GM23338 (cell line): ENCODE measurements at places on chromosomes 6 and 20. TPM values are rescaled to one million over a fixed set of nuclear protein-coding genes. Genes with fewer than 3 reads are reported as not detected.

DNA sequence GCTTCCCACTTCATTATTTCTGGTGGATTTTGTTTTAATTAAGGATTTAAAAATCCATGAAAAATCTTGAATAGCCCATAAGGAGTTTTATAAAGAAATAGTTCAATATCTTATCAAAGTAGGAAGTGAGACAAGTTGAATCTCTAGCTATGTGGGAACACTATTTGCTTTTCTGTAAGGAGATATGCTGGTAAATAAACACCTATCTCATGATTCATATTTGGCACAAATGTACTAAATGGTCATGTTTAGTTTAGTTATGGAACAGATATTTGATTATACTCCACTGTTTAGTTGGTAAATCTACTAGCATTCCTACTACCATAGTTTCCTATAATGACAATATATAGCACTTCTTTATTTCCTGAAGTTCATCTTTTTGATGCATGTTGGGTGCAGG, 239.9 kb upstream of the CEP162 start:
- DNase-seq, result no peak

DNA sequence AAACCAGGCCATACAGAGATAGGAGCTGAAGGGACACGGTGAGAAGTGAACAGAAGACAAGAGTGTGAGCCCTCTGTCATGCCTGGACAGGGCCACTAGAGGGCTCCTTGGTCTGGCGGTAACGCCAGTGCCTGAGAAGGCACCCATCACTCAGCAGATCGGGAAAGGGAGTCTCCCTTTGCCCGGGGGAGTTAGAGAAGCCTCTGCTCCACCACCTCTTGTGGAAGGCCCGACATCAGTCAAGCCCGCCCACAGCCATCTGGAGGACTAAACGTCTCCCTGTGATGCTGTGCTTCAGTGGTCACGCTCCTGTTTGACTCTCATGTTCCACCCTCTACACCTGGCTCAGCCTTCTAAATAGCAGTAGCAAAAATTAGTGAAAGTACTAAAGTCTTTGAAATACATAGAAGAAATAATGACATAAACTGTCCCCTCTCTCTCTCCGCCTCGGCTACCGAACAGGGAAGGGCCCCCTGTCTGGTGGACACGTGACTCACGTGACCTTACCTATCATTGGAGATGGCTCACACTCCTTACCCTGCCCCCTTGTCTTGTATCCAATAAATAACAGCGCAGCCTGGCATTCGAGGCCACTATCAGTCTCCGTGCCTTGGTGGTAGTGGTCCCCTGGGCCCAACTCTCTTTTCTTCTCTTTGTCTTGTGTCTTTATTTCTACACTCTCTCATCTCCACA, 66.7 kb downstream of the RPP21 start:
- peak; percentile 85 for DNase-seq

GRCh38 chr20:36574366-36575135, 1.2 kb downstream of the TGIF2 start:
- DNase-seq, result peak; percentile 76

DNA sequence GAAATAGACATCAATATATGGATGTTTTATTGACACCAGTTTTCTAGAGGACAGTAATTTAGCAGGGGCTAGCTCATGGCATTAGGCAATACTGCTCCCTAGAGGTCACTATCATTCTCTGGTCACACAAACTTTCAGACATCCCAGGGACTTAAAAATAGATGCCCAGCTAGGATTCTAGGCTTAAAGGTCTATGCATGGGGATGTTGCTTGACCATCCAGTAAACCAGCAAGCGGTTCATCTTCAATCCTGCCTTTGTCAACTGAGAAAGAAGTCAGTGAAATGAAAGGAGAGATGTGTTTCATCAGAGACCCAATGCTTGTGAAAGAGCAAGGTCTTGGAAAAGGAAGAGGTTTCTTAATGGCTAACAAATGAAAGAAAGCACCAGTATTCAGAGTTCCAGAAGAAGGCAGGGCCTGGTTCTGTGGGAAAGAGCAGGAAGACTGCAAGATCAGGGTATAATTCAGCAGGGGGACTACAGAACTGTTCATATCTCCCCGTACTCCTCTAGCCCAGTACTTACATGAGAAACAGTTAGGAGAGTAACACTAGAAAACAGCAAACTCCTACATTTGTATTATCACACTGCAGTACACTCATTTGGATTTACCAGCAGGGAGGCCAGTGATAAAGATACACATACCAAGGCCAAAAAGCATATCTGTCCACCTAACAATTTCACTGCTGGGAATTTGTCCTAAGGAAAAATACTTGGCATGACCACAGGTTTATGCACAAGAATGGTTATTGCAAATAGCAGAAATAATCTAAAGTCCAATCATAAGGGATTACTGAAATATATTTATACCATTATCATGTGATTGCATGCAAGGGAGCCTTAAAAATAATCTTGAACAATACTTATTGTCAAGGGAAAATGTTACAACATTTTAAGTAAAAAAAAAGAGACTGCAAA, 151.4 kb upstream of the LAMA2 start:
- DNase-seq, result peak; percentile 76

DNA sequence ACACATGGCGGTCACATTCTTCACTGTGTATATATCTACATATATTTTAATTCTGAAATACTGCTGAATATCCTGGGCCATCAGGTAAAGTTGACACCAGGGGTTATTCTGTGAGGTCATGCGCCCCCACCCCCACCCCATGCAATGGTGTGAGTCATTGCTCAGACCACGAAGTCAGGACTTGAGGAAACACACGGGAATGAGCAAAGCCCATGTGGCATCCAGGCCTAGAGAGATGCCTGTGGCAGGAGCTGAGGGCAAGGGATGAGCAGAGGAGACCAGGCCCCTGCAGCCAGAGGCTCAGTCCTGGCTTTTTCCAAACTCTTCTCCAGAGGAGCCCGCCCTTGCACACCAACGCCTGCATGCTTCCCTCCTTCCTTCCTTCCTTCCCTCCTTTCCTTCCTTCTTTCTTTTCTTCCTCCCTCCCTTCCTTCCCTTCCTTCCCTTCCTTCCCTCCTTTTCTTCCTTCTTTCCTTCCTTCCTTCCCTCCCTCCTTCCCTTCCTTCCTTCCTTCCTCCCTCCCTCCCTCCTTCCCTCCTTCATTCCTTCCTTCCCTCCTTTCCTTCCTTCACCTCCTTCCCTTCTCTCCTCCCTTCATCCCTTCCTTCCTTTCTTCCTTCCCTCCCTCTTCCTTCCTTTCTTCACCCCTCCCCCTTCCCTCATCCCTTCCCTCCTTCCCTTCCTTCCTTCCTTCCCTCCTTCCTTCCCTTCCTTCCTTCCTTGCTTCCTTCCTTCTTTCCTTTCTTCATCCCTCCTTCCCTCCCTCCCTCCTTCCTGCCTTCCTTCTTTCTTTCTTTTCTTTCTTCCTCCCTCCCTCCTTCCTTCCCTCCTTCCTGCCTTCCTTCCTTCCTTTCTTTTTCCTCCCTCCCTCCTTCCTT, 72.0 kb upstream of the INSM1 start:
- DNase-seq, result no peak

DNA sequence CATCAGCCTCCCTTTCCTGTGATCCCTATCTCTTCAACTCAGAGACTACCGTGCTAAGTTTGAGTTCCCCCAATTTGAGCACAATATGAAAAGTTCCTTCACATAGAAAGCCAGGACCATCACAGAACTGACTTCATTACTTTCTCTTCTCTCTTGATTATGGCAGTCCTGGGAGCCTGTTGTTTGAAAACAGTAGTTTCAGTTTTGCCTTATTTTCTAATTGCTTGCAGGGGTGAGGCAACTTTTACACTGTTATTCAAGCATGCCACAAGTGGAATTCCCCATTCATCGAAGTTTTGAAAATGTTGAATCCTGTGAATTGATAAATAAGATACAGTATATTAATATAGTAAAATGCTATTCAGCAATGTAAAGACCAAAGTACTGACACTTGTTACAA, 569.7 kb upstream of the MARCKS start:
- no peak for DNase-seq

- no peak for DNase-seq
Measured at GRCh38 chr6:141443032-141443431, 689.7 kb upstream of the GJE1 start.

DNA sequence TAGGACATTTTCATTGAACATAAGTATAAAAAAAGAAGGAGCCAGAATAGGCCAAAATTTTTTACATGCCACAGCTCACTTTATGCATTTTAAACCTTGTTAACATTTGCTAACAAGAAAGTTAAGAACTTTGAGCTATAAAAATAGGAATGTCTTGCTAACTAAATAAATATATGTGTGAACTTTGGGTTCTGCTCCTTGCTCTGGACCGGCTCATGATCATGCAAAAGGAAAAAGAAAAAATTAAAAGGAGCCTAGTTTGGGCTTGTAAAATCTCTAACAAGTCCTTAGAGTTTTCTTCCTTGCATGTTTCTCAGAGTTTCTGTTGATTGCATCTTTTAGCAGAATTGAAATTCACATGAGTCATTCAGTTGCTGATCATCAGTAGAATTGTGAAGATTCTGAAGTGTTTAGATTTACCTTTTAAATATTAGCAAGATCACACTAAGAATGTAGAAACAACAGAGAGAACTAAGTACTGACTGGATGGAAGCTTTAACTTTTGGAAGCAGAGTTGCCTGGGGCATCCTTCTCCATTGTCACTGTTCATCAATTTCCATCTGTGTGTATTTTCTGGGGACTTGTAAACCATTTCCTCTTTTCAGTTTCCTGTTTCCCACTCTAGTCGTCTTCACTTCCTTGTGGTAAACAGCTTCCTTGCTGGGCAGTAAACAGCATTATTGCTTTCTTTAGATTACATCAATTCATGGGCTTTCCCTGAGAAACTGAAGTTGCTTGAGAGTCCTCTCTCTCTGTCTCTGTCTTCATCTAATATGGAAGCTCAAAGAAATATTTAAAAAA, 458.4 kb upstream of the BTBD3 start:
- DNase-seq, result no peak

DNA sequence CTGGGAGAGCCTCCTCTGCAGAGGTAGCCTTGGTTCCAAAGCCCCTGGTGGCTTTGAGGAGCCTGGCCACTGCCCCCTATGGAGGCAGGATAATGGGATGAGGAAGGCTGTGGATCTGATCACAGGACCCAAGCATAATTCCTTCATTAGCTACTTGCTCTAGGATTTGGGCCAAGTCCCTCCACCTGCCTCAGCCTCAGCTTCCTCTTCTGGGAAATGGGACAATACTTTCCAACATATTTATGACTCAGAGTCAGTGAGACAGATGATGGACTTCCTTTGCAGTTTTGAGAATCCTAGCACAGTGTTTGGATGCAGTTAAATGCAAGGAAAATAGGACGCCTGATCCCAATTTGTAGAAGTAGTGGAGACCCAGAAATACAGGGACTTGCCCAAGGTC, 63.8 kb upstream of the MYL9 start:
- no peak for DNase-seq

- DNase-seq, result no peak
Measured at GRCh38 chr6:161215876-161216615, 57.8 kb downstream of the AGPAT4 start.

- peak; percentile 24 for DNase-seq
Measured at GRCh38 chr20:24634855-24635254, 165.4 kb downstream of the SYNDIG1 start.

DNA sequence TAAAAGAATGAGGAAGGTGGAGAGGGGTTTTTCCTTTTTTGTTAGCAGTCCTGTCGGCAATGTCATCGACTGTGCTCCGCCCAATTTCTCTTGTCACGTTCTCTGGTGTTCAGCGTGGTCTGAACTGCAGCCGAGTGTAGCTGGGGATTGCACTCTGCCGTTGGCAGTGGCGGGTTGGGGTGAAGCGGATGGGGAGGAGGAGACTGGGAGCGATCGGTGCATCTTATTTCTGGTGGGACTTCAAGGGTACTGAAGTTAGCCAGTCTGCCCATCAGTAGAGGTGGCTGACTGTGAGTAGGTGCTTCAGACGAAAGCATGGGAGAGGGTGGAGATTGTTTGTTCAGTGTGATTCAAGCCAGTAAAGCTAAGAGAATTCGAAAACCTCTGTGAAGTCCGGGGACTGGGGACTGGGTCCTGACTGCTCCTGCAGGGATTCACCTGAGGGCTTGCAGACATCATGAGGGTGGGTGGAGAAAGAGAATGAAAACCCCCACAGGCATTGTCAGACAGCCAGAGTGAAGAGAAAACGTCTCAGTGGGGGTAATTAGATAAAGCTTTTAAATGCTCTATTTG, 5.1 kb downstream of the RREB1 start:
- DNase-seq, result no peak

- DNase-seq, result no peak
Measured at GRCh38 chr20:1327241-1327653, 1.7 kb downstream of the SDCBP2 start.

GRCh38 chr6:19827247-19827646, 9.9 kb upstream of the ID4 start:
- no peak for DNase-seq

GRCh38 chr20:9574181-9574580, 59.8 kb downstream of the LAMP5 start:
- peak; percentile 70 for DNase-seq

- peak; percentile 53 for DNase-seq
Measured at GRCh38 chr20:32463642-32464400, 105.7 kb downstream of the ASXL1 start.

DNA sequence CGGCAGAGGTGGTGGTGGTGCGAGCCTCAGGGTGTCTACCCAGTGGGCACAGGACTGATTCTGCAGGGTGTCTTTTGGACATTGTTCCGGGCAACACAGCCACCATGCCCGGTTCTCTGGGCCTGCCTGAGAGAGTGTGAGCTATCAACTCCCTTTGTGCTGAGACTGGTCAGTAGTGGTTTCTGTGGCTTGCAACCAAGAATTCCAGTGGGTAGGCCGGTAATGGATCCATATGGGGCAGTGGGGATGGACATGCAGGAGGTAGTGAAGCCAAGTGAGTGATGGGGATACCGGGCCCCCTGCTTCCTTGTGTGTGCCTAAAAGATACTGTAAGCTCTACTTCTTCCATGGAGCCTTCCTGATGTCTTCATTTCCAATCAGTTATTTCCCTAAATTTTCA, 71.0 kb downstream of the CDC5L start:
- no peak for DNase-seq

- no peak for DNase-seq
Measured at GRCh38 chr6:167472148-167472547, 147.3 kb downstream of the TTLL2 start.

GRCh38 chr6:73691512-73691911, 4.5 kb upstream of the CD109 start:
- no peak for DNase-seq

- peak; percentile 76 for DNase-seq
Measured at GRCh38 chr6:90284236-90285041, 12.2 kb downstream of the BACH2 start.

GRCh38 chr6:83633149-83633548, 75.8 kb downstream of the SNAP91 start:
- DNase-seq, result peak; percentile 7

- DNase-seq, result no peak
Measured at GRCh38 chr6:150692604-150693003, 92.9 kb downstream of the PLEKHG1 start.

The ZBTB46 gene
- total RNA-seq, result 23.0 and 26.9 TPM in 2 replicates

The RSPO3 gene
- not detected in 2 replicates for total RNA-seq

The BCL2L1 gene
- 108 and 110 TPM in 2 replicates for total RNA-seq

The FRMD1 gene
- 1.0 TPM in 2 replicates for total RNA-seq

The IGF2R gene
- 76.4 and 80.4 TPM in 2 replicates for total RNA-seq

The L3MBTL1 gene
- 17.4 and 33.6 TPM in 2 replicates for total RNA-seq

The TRDN gene
- 23.1 and 35.5 TPM in 2 replicates for total RNA-seq

The TCP1 gene
- total RNA-seq, result 339 and 346 TPM in 2 replicates

The TP53INP2 gene
- 3.3 and 3.8 TPM in 2 replicates for total RNA-seq

The ANKRD6 gene
- total RNA-seq, result 9.2 and 20.4 TPM in 2 replicates

The NKX2-2 gene
- not detected in 2 replicates for total RNA-seq

The SLPI gene
- not detected in 2 replicates for total RNA-seq

The GRIK2 gene
- 1.6 and 3.0 TPM in 2 replicates for total RNA-seq

The LTB gene
- total RNA-seq, result not detected in 2 replicates

The IL17A gene
- not detected in 2 replicates for total RNA-seq

The POM121L2 gene
- 0.07 TPM in 1 of 2 replicates, not detected in the other for total RNA-seq

The ZSCAN9 gene
- 10.9 and 11.9 TPM in 2 replicates for total RNA-seq

The RUNX2 gene
- total RNA-seq, result 0.70 and 1.7 TPM in 2 replicates
